Fibroblast of skin of left biceps (primary cell): ENCODE measurements at places on chromosomes 5 and 9.

- no peak for DNase-seq
These were observed 7.7 kb downstream of the CCNI2 start for GRCh38 chr5:132754947-132755346.

DNA sequence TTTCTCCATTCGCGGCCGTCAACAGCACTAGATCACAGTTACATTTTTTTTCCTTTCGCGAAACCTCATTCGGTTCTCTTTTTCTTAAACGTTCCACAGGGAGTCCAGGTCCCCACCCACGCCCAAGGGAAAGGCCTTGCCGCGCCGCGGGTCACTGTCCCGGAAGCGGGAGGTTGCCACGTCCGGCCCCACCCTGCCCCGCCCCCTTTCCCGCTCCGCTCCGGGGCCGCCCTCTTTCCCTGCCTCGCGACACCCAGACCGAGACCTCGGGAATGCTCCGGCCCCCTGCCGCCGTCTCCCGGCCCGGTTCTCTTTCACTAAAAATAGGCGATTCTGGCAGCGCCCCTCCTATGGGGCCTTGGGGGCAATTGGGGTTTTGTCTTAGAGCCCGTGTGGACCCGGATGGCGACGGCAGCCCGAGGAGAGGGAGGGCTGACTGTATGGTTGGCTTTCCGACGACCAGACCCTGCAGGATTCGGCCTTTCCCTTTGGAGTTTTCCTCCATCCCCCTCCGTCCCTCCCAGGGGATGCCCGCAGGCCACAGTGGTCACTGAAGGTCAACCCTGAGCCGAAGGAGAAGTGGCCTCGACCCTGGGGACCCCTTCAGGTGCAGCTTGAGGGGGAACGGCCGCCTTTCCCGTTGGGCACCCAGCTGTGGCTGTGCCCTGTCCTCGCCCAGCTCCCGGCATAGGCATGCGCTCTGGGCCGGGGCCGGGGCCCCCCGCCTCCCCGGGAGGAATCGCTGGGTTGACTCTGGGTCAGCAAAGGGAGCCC is 2.8 kb upstream of the RACK1 start:
- DNase-seq, result peak; percentile 60

DNA sequence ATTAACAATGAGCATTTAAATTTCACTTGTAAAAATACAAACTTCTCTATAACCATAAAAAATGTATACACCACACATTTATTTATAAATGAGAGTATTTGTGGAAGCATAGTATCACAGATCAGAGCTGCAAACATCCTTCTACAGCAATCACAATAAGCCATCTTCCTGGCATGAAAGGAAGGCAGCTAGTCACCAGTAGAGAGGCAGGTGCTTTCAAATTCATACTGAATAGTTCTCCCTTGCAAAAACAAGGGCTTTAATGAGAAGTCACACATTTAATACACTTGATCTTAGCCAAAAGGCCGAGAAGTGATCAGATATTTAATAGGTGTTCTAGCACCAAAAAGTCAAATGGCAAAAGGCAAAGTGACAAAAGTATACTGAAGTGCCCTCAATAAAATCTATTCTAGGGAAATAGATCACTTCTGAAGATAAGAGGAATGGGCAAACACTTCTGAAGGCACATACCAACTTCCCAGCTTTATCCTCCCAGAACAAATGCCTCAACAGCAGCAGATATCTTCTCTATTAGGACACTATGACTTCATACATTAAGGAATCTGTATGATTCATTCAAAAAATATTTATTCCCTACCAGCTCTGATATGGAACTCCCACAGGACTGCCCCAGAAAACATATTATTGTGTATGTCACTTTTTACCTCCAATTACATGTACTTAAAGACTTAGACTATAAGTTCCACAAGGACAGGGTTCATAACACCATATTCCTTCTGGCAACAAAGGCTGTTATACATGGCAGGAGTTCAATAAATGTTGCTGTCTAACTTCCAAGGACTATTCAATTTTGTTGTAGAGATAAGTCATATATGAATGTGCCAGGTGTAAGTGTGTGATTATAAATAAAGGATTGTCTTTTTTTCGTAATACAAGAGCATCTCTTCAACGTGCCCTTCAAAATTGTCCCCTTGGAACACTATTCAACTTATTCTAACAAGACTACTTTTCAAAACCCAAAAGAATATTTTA is 31.7 kb downstream of the MAPKAP1 start:
- peak; percentile 64 for DNase-seq

DNA sequence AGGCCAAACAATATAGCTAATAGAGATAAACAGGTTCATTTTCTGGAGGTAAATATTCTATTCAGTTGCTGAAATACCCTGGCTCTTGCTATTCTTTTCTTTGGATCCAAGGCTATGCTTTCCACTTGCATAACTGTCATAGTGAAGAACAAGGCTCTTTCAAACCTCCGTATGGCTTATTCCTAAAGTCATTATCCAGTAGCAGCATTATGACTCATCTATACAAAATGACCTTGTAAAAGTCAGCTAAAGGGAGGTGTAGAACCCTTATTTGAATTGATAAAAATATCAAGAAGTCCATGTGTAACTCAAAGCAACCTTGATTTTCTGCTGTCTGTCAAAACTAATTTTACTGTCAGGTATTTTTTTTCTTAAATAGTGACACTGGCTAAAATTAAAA is 447.8 kb downstream of the PLK2 start:
- DNase-seq, result no peak

DNA sequence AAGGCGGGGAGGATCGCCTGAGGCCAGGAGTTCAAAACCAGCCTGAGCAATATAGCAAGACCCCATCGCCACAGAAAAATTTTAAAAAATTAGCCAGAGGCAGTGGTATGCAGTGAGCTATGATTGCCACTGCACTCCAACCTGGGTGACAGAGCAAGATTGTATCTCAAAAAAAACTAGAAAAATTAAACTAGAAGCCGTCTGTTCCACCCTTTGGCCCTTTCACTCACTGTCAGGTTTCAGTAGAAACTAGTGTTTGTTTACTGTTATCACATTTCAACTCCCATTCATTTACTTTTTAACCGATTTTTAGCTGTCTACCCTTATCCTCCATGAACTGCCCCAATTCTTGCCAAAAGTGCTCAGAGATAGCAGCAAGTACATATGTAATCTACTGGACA is 8.3 kb downstream of the UGCG start:
- DNase-seq, result no peak

DNA sequence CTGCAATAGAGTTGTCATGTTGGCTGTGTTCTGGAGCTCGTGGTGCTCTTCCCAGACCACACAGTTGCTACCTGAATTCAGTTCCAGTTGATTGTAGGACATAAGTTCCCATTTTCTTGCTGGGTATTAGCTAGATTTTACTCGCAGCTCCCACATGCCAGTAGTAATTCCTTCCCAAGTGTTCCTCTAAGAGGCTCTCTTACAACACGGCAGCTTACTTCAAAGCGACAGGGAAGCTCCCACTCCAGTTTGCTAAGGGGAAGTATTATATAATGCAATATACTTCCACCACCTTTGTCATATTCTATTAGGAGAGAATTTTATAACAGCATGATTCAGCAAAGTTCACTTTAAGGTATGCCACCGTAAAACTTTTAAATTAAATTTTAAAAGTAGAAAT is 623.0 kb downstream of the SLCO4C1 start:
- DNase-seq, result no peak

GRCh38 chr5:472656-473550 is 29.9 kb downstream of the EXOC3 start:
- DNase-seq, result peak; percentile 55

DNA sequence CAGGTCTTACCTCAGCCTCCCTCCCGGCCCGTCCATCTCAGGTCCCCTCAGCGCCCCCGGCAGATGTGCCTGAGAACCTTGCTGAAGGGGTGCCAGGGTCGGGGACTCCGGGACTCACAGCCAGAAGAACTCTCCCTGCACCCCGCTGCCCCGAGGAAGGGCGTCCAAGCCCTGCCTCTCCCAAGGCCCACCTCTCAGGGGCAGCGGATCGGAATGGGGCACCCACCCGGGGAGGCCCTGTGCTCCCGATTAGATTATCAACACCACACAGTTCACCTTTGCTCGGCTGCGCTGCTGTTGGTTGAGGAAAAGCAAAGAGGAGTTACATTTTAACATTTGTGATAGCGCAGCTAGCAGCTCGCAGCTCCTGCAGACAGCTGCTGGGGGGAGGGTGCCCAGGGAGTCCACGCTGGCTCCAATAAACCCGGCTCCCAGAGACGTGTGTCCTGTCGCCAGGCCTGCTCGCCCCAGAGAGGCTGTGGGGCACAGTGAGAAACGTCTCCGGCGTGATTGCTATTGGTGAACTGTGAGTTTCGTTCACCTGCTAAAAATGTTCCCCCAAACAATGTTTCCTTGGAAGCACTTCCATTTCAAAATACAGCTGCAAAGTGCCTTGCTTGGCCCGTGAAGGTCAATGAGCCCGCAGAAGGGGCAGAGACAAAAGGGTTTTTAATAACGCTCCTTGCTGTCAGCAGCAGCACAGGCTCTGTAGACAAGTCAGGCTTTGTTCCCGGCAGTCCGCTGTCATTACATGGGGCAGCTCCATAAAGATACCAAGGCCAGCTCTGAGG is 18.6 kb upstream of the SLC6A19 start:
- DNase-seq, result no peak

DNA sequence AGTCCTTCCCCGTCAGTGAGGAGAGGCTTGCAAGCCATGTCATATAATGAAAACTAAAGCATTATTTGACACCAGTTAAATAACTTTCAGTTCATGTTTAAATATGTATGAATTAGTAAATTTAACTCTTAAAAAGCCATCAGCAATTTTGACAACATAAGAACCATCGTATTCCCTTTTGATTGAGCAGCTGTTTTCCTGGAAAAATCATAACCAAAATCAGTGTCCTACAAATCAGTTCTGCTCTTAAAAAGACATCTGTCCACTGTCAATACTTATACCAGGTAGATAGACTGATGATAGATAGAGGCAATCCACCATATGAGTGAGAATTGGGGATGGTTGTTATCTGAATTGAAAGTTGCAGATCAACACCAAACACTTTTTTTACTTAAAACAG is 2.3 kb downstream of the DIRAS2 start:
- no peak for DNase-seq

DNA sequence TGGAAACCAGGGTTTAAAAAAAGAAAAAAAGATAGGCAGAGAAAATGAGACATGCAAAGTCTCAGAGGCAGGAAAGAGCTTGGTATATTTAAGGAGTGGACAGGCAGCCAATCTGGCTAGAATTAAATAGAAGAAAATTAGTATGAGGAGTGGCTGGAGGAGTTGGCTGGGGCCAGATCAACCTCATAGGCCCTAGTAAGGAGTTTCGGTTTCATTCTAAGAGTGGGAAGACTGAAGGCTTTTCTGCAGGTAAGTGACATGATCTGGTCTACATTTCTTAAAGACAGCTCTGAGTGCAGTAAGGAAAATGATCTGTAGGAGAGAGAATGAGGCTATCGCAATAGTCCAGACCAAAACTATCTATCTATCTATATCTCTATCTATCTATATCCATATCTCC is 27.5 kb downstream of the ADRB2 start:
- DNase-seq, result no peak

DNA sequence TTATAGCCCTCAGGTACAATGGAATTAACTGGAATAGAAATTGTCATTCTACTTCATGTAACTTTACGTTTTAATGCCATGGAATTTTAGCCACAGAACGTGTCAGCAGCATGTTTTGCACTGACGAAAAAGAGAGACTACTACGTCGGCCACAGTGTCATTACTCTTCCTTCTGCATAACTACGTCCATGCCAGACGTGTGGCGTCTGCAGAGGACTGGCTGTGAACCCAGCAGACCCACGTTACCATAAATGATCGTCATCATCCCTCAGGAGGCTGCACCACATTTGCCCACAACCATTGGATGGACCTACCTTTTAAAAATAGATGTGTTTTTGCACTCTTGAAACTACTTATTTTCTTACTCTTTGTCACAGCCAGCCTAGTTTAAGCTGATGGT is 63.8 kb upstream of the ATG10 start:
- DNase-seq, result no peak

DNA sequence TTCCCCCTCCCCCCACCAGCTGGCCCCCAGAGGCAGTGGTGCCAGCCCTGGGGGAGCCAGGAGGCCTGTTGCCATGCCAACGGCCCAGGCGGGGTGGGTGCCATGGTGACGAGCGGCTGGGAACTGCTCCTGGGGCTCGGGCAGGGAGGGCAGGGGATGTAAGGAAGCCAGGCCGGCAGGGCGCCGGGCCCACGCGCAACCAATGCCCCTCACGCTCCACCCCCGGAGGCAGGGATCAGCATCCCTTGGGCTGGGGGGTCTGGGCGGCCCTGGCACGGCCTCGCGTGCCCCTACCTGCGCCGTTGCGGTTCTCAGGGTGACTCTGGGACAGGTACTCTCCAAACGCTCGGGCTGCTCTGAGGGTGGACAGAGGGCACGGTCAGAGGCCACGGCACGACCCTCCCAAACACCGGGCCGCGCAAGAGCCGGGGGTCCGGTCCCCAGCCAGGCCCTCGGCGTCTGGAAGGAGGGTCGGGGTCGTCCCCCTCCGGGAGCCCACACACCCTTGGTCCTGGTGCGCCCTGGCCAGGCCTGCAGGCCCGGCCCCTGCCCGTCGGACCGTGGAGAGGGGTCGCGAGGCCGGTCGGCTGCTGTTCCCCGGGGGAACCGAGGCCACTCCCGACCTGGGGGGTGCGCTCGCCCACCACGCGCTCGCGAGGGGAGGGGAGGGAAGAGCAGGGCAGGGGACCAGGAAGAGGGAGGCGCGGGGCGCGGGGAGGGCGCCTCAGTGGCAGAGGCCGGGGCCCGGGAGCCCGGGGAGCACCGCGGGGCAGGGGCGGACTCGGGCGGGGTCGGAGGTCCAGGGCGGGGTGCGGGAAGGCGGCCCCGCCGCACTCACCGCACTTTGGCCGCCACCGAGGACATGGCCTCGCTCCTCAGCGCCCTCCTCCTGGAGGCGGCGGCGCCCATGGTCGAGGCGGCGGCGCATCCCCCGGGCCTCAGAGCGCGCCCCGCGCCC is 661 bp downstream of the NSMF start:
- DNase-seq, result no peak

GRCh38 chr5:41542183-41542582 is 31.8 kb upstream of the PLCXD3 start:
- DNase-seq, result no peak

DNA sequence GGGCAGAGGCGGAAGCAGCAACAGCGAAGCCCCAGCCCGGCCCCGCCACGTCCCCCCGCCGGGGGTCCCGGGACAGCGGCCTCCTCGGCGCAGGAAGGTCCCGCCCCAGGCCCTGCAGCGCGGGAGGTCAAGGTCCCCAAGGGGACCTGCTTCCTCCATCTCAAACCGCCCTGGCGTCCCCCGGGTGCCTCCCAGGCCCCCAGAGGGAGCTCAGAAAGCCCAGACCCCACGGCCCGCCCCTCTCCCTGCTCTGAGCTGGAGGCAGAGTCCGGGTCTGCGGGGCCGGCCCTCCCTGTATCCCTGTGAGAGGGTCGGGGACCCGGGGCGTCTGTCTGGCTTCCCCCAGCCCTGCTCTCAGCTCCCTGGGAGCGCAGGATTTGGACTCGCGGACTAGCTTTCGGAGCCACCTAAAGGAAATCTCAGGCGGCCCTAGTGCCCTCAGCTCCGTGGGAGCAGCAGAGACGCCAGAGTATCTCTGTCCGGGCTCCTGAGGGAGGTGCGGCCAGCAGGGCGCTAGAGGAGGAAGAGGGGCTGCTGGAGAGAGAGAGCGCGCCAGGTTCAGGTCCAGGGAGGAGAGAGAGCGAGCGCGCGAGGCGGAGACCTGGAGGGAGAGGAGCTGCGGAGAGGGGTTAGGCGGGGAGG is 30.7 kb downstream of the EXOC3 start:
- no peak for DNase-seq

- no peak for DNase-seq
These were observed 441.7 kb downstream of the PRELID2 start for GRCh38 chr5:145393426-145393825.

GRCh38 chr9:86369810-86370209 is 15.6 kb upstream of the TUT7 start:
- no peak for DNase-seq

- DNase-seq, result no peak
These were observed 16.7 kb upstream of the ZNF131 start for GRCh38 chr5:43104057-43104456.
